ENCODE measurements at places on chromosomes 11 and 22.

DNA sequence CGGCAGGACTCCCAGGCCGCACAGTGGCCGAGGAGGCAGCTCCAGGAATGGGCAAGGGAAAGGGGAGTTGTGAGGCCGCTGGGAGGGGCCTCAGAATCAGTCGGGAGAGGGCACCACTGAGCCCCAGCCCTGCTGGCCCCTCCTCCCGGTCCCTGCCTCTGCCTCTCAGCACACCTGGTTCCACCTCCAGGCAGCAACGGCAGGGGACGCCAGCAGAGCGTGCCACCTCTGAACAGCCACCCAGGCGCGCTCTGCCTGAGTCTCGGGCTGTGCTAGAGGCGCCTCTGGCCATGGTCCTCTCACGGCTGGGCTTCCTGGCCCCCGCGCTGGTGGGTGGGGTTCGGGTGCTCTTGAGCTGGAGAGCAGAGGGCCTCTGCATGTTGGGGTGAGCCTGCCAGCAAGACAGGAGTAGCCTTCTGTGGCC lies 33.0 kb downstream of the MOB2 start:
- DNase-seq, result no peak

DNA sequence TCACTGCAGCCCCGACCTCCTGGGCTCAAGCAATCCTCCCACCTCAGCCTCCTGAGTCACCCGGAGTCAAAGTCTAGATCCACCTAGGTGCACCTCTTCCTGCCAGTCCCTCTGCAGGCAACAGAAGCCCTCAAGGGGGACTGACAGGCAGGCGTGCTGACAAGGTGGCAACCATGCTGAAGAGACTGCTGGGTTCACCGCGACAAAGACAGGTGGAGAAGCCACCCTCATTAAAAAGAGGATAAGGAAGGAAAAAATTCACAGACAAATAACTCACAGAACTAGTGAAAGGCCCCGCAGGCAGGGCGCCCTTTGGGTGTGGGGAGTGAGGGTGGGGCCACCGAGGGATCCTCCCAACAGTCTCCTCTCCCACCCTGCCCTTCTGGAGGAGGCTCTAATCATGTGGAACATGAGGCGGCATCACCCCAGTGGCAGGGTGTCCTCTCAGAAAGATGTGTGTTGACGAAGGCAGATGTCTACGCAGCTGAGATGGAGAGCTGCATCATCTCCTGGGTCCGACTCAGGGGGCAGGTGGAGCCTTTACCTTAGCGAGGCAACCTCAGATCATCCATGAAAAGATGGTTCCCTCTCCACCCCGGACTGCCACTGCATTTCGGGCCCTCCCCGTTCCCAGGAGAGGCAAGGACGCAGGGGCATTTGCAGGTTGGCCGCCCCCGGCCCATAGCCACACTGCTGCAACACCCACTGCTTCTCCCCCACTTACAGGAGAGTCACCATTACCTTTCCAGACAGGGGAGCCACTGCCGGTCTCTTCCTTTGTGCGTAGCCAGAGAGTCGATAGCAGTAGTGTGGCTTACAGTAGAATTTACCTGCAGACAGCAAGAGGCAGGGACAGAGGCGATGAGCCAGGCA lies 91.2 kb upstream of the BID start:
- no peak for DNase-seq

DNA sequence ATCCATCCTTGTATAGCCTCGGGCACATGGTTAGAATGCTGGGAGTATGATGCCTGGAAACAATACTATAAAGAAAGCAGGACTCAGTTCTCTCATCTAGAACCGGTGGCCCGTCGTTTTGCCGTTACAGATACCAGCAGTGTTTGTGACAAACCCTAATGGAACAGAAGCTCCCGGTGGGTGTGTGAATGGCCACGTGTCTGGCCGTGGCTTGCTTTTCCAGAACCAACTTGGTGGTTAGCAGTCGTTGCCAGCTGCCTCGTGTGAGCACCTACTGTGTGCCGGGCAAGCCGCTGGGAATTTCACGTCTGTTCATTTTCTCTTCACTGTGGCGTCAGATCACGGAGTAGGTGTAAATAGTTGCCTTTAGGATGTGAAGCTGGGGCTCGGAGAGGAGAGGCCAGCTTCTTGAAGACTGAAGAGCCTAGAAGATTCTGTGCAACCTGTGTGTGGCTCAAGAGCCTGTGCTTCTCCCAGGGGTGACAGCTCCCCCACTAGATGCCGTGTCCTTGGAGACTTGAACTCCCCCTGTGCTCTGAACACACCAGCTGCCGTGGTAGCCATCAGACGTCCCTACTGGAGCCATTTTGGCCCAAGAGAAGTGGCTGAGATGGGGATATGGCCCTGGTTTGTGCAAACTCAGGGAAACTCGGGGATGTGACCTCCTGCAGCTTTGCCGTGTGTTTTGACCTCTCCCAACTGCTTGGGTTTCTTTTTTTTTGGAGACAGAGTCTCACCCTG lies 57.5 kb upstream of the PPARA start:
- no peak for DNase-seq

- DNase-seq, result no peak
These were observed 48.1 kb downstream of the SMIM38 start for GRCh38 chr11:69203901-69204245.

- DNase-seq, result no peak
These were observed 69.1 kb upstream of the MYOD1 start for GRCh38 chr11:17650127-17650911.

DNA sequence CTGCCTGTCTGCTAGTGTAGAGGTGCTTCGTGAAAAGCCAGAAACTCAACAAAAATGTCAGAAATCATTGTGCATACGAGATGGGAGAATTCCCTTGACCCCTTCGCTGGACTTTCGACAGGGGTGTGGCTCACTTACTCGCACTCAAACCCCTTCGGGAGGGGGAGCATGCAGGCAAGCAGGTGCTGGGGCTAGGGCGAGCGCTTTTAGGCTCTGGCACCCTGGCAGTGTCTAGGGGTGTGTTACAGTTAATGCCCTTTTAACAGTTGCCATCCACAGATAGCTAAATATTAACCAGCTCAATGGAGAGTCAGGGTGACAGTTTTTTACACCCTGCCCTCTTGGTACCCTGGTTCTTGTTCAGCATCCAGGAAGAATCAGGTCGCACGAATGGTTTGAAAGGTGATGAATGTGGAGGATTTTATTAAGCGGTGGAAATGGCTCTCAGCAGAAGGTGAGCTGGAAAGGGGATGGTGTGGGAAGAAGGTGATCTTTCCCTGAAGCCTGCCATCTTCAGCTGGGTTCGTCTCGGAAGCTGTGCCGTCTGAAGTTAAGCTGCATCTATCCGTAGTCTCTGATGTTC lies 59.6 kb upstream of the SHANK2 start:
- no peak for DNase-seq

GRCh38 chr11:109349276-109350080 lies 72.5 kb upstream of the C11orf87 start:
- no peak for DNase-seq

- no peak for DNase-seq
These were observed 1.8 kb downstream of the ARRB1 start for GRCh38 chr11:75349521-75350116.

GRCh38 chr11:111694851-111695250 lies 71.3 kb downstream of the PPP2R1B start:
- DNase-seq, result no peak

- DNase-seq, result no peak
These were observed 180.8 kb upstream of the CCDC179 start for GRCh38 chr11:23041001-23041503.

GRCh38 chr11:131246156-131246555 lies 124.3 kb upstream of the NTM start:
- DNase-seq, result no peak

DNA sequence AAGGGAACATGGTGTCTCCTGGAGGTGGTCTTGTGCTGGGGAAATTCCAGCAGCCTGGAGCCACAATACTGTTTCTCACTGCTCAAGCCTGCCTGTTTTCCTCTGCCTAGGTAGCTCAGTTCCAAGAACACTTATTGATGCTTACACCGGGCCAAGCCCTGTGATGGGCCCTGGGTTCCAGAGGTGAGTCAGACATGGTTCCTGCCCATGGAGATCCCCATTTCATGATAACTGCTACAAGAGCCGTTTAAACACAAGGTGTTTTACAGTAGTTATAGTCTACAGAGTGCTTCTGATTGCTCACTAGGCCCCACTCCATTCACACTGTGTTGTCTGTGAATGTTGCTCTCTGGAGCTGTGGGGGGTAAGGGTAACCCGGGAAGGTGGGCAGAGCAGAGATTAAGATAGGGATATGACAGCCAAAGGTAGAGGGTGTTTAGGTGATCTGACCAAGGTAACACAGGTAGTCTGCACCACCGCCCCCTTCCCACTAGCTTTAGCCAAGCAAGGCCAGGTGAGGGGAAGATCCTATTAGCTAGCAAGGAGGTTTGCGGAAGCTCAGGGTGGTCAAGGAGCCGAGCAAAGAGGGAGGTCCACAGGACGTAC lies 696 bp upstream of the MICAL2 start:
- DNase-seq, result no peak

DNA sequence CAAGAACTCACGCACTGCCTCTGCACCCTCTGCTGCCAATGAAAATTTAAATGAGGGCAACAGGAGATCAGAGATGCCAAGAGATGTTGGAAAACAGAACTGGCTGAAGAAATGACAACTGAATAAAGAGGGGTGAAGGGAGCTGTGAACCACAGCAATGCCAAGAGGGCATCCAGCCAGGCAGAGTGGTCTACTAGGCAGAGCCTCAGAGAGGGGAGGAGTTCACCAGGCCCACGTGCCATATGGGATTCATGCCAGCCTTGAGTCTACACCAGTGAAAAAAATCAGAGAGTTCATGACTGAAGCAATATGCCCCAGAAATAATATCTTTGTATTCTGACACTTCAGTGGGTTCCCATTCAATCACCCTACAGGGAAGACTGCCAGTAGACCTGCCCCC lies 4.4 kb downstream of the APOL2 start:
- no peak for DNase-seq

DNA sequence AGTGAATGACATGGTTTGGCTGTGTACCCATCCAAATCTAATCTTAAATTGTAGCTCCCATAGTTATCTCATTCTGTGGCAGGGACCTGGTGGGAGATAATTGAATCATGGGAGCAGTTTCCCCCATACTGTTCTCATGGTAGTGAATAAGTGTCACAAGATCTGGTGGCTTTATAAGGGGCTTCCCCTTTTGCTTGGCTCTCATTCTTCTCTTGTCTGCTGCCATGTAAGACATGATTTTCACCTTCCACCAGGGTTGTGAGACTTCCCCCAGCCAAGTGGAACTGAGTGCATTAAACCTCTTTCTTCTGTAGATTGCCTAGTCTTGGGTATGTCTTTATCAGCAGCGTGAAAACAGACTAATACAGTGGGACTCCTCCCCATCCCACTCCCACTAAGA lies 11.1 kb downstream of the OR5A2 start:
- no peak for DNase-seq

- DNase-seq, result peak; percentile 75
These were observed 90.6 kb downstream of the RPS6KA4 start for GRCh38 chr11:64449381-64450167.

Measured in LoVo (cell line).